ENCODE measurements at places on chromosomes 4 and X.
A peak's percentile ranks its signal among the peaks of the same experiment; 100 is the strongest.

- no peak for DNase-seq
Observed at GRCh38 chr4:119597377-119597776, 31.2 kb downstream of the PDE5A start.

DNA sequence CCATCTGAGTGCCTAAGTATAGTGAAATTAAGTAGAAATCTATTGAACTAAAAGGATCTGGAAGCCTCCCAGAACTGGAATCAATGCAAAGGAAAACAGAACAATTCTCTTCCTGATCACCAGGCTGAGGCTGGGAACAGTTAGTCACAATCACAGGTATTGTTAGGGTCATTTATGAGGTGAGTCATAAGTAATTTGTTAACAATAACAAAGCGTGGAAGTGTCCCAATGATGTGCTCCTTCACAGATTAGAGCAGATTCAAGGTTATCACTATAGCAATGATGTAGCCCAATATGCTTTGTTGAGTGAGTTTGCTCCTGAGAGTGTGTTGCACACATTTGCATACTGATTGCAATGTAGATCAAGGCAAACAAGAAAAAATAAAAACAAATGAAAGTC, 228.1 kb downstream of the ZNF674 start:
- no peak for DNase-seq

- DNase-seq = no peak
Observed at GRCh38 chr4:40388239-40388638, 53.1 kb downstream of the CHRNA9 start.

GRCh38 chrX:137362583-137362982, 203.3 kb upstream of the ZIC3 start:
- no peak for DNase-seq

DNA sequence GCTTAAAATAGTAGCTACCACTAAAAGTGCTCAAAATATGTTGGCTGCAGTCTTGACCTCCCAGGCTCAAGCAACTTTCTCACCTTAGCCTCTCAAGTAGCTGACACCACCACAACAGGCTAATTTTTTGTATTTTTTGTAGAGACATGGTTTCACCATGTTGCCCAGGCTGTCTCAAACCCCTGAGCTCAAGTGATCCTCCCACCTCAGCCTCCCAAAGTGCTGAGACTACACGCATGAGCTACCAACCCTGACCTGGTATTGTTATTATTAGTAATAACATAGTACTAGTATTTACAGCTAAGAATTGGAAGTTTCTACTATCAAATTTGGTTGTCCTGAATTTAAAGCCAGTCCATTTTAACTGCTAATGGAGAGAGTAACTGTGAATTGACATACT, 18.0 kb downstream of the STAP1 start:
- DNase-seq = no peak

GRCh38 chr4:51884606-51885005, 41.7 kb downstream of the DCUN1D4 start:
- no peak for DNase-seq

DNA sequence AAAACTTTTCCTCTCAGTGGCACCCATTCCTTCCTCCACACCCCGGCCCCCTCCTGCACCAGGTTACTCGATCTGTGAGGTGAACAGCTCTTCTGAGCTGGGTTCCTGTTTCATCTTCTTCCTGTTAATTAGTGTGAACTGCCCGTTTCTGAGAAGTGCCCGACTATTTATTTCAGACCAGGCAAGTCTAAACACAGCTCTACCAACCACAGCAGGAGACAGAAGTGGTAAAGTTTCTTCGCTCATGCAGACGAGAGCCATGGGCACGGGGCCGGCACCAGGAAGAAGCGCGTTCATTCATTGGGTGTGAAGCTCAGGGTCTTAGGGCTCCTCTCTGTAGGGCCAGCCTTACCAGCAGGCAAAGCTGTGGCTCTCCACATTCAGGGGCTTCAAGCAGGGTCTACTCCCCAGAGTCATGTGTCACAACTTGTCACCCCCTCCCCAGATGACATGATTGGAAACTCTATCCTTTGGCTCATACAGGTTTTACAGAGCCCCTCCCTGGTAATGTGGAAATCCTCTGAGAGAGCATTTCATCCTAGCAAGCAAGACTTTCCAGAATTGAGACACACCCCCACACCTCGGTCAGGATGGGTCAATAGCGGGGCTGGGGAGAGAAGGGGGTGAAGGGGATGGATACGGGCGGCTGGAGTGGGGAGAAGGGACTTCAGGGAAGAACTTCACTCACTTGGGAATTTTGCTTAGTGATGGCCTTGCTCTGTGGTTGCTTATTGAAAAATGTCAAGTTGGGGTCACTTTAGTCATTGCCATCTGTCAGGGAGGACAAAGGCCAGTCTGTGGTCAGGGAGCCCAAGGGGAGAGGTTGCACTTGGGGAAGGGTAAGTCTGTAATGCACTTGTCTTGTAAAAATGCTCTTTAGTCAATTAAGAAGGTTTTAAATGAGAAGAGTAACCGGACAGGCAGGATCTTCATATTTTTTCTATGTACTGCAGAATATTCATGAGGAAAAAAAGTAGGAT, 121.6 kb upstream of the TRIM2 start:
- DNase-seq = no peak

- no peak for DNase-seq
Observed at GRCh38 chr4:100356172-100356571, 161.7 kb downstream of the EMCN start.

DNA sequence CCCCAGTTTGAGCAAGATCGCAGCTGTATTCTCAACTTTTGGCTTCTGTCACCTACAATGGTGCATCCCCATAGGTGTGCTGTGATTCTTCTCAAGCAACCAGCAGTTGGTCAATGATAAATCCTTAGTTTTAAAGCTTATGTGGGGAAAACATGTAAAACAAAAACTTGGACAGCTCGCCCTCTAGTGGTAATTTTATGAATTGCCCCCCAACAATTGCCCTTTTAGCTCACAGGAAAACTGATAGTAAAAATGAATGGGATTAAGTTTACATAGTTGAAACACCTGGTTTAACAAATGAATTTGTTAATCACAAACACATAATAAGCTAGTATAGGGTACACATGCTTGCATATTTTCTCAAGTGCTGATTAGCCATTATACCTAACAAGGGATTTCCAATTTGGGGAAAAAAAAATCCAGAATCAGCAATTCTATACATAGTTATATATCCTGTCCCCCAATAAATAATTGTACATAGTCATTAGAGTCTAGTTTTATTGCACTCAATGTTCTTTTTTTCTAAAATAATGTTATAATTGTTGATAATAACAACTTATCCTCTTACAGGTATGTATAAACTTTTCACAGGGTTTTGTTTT, 30.1 kb downstream of the TEX13A start:
- no peak for DNase-seq

- no peak for DNase-seq
Observed at GRCh38 chr4:62156205-62156604, 956.1 kb downstream of the ADGRL3 start.

- DNase-seq = no peak
Observed at GRCh38 chr4:95985791-95986550, 146.1 kb downstream of the PDHA2 start.

GRCh38 chrX:46757593-46757992, 1.3 kb downstream of the SLC9A7 start:
- no peak for DNase-seq

DNA sequence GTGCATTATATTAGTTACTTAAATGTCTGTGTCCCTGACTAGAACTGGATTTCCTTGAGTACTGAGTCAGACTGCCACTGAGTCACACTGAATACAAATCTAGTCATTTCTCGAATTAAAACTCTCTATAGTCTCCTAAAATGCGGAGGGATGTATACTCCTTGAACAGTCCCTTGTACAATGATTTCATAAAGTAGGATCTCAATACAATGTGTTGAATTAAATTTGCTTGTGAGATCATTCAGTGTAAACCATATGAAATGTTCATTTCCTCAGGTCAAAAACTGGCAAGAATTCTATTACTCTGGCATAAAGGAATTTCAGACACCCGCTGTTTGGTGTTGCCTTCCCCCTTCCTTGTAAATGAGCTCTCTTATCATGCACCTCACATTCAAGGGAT, 17.5 kb upstream of the FAM241A start:
- DNase-seq = no peak

DNA sequence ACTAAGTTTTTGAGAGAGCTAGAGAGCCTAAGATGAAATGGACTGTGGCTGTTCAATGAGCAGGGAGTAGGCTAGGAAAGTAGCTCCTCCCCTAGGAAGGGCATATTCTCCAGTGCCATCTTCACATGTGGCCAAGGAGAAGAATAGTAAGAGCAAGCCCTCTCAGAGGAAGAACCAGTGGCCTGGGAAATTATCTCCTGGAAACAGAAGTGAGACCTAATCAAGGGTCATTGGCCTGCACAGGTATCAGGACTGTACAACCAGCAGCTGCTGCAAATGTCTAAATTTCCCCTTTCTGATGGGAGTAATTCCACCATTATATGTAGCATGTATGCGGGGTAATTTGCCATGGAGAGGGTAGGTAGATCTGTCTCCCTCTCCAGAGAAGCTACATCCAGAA, 334.8 kb upstream of the RASGEF1B start:
- no peak for DNase-seq

- DNase-seq = no peak
Observed at GRCh38 chr4:17912011-17912410, 101.2 kb downstream of the NCAPG start.

- no peak for DNase-seq
Observed at GRCh38 chr4:39384563-39384962, 18.4 kb upstream of the RFC1 start.

GRCh38 chrX:153635788-153636668, 11.0 kb upstream of the DUSP9 start:
- no peak for DNase-seq

DNA sequence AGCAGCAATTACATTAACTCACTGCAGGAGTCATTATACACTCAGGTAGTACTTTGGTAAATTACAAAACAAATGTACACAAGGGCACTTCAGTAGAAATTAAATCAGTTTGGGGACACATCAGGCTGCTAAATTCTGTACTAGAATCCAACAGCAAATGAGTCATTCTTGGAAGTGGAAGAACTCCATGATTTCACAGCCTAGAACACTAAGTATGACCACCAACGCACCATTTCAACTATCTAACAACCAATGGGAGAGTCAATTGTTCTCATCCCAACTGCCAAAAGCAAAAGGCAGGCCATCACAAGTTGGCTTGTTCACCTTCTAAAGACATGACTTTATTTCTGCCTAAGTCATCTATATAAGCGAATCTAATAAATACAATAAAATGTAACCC, 26.6 kb downstream of the PPM1K start:
- DNase-seq = no peak

GRCh38 chr4:36053930-36054329, 190.4 kb downstream of the ARAP2 start:
- DNase-seq = no peak

DNA sequence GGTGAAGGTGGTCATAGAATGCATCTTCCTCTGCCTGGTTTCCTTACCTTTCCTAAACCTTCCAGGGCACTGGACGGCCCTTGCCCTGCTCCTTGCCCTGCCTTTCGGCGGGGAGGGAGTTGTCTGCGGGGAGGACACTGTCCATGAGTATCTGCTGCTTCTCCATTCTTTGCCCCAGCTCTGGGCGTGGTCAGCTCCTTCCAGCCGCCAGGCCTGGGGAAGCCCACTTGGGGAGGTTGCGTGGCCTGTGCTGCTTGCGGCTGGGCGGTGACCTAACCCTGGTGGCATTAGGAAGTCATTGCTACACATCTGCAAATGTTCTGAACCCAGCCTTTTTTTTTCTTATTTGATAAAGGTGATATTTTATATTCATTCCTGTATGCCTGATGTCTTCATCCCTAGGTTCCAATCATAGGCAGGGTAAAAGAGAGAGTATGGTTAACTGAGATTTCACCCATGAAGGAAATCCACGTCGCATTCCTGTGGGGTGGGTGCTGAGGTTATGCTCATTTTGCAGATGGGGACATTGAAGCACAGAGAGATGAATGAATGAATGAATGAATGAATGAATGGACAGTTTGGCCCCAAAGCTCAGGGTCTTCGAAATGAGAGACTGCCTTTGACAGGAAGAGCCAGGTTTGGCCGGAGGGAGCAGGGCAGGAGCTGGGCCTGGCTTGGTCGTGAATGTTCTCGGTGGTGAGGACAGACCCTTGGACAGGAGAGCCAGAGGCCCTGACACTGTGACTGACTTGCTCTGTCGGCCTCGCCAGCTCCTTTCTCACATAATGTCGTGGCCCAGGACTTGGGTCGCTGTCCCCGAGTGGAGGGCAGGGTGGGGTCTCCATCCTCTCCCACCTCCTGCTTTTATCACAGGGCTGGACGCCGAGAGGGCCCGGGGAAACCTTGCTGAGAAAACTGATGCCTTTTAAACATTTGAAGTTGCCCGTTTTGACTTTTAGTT, 57.8 kb upstream of the GPR78 start:
- DNase-seq = no peak

DNA sequence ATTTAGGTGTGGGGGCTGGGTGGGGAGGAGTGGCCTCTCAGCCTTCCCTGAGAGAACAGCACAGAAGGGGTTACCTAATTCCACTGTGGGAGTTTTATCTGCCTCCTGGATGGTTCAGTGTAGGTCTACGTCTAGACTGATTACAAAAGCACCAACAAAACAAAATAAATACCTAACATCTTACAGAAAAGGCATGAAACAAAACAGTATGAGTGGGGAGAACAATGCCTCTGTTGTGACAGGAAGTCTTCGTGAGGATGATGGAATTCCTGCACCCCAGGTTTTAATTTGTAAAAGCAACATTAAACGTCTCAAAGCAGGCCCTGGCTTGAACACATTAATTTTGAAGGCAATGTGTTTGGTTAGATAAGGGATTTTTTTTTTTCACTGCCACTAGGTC, 112.1 kb upstream of the GPC4 start:
- no peak for DNase-seq

GRCh38 chr4:88007304-88008121, at the start of gene PKD2:
TSS of gene PKD2 (plus strand) at chr4:88007635. CDS start at chr4:88007734, 99 bp downstream.
- peak; percentile 48 for DNase-seq

DNA sequence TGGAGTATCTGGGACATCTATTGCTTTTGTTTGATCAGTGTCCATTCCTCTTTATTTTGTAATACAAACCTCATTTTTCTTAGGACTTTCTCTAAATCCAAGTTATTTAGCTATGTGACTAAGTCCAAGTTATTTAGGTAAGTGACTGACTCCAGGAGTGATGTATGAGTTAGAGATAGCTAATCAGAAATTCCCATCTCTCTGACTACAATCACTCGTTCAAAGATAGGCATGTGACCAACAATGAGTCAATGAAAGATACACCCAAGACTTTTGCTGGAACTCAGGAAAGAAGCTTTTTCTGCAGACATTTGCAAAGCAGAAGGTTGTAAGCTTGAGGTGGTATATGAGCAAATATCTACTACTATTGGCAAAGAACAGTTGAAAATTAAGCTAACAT, 72.5 kb upstream of the KCNIP4 start:
- DNase-seq = no peak

- DNase-seq = no peak
Observed at GRCh38 chrX:131874300-131874699, 148.8 kb upstream of the STK26 start.

DNA sequence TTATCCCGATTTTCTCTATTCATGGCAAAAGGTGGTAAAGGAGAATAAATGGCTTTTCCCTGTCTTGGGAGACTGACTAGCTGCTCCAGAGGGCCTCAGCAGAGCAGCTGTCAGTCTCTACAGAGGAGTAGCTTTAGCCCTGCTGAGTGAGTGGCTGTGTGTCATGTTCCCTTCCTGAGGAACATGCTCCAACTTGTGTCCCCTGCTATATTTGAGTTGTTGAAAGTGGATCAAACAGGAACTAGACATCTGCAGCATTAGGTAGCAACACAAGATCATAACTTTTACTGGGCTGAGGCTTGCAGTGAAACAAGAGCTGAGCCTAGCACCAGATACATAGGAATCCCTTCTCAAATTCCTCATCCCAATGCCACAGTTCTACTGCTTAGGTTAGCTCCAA, 26.7 kb upstream of the PLAC1 start:
- DNase-seq = no peak
